NCI-H748 treated with DMSO at 0.1 percent for 48 hours (cell line): ENCODE measurements at places on chromosomes 7 and 10.

DNA sequence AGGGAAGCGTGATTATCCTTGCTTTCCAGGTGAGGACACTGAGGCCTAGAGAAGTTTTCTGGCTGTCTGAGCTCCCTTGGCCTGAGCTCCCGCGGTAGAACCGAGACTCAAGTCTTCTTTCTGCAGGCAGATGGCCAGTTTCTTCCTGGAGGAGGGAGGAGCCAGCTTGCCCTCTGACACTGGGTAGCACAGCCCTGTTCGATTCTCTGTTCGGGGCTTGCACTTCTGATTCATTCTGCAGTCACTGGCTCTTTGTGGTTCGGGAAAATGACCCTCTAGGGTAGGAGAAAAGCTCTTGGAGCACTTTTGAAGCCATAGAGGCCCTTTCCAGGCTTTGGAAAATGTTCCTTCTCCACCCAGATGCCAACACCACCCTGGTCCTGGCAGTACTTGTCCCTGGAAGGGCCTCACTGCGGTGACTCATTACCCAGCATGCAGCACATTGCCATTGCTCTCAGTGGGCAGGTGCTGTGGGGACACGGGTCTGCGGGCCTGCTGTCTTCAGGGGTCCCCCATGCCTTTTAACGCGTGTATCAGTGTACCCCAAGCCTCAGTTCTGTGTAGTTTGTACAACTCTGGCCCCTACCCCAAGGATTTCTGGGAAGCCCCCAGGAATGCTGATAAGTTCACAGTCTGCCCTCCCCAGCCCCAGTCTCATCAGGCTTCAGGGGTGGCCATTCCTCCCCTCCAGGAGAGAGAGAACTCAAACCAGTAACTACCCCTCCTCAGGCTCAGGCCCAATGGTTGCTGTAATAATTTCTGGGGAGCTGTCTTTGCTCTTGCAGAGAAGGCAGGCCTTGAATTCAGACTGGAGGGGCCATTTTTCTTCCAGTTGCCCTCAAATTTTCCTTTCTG lies 11.9 kb downstream of the CHST3 start:
- no peak for DNase-seq

DNA sequence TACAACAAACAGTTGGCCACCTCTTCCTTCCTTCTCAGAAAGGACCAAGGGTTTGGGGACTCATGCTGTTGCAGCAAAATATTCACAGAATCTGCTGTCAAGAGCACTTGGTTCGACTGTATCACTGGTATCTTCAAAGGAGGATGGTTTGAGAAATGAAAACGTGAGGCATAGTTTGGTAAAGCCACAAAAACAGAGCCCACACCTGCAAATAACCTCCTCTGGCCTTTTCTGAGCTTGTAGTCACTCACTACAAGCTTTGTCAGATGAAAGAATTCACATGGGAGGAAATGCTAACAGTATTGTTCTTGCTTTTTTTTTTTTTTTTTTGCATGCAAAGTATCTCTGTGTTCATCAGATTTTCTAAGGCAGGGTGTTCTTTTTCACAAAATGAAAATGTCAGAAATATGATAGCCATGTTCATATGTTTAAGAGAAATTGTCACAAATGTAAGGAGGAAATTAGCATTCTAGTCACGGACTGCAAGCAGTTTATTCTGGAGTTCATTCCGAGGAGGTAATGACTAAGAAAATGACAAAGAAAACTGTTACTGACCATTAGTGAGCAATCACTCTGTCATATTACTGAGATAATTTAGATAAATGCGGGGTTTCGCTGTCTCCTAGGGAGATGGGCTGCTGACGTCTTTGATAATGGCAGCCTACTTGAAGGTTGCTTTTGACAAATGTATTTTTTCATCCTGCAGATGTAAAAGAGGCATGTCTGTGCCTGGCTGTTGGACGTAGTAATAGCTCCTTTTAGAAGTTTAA lies 117.8 kb upstream of the MYO3A start:
- DNase-seq: peak; percentile 41

DNA sequence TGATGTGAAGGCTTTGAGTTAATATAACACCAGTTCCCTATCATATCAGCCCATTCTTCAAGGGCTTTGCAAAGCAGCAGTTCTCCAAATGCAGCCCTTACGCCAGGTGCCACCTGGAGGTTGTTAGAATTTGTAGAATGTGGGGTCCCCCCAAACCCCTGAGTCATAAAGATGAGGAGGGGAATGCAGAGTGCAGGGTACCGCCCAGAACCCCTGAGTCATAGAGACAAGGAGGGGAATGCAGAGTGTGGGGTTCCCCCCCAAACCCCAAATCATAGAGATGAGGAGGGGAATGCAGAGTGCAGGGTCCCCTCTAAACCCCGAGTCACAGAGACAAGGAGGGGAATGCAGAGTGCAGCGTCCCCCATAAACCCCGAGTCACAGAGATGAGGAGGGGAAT lies 605.8 kb downstream of the PTPRN2 start:
- DNase-seq: no peak

DNA sequence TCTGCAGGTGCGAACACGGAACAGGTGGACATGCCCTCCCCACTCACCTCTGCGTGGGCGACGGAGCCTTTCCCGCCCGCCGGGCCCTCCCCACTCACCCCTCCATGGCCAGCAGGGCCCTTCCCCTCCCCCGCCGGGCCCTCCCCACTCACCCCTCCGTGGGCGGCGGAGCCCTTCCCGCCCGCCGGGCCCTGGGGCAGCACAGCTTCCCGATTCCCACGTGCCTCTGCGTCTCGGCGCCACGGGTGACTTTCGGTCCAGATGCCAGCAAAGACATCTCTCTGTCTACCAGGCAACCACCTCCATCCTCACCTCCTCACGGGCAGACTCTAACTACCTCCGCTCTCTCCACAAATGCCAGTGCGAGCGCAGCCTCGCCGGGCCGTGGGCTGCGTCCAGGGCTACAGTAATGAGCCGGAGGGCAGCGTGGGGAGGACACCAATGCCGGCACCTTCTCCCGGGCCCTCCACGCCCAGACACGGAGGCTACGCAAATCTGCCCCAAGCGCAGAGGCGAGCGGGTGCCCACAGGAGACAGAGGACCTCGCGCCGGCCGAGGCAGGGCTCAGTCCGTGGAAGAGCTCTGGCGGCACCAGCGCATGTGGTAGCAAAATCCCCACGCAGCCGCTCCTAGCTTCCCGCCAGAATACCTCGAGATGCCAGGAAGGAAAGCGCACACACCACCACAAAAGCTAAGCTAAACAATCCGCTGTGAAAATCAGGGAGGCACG lies 21.8 kb downstream of the GPER1 start:
- no peak for DNase-seq

DNA sequence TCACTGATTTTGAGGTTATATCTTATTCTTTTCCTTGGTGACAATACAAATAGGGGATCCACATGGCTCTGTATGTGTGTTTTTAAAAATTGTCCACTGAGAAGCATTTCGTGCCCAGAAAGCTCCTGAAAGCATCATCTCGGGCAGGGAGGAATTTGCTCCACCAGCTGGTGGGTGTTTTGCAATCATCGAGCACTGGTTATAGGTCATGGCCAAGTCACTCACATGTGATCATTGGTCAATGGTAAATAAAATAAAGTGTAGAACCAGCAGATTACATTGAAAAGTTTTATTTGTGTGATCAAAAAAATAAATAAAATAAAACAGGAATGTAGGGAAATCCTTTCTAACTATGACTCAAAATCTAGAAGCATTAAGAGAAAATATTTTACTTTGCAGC lies 23.0 kb upstream of the SNX13 start:
- no peak for DNase-seq

- no peak for DNase-seq
These were observed 27.7 kb upstream of the LRRD1 start for GRCh38 chr7:92206672-92207071.

DNA sequence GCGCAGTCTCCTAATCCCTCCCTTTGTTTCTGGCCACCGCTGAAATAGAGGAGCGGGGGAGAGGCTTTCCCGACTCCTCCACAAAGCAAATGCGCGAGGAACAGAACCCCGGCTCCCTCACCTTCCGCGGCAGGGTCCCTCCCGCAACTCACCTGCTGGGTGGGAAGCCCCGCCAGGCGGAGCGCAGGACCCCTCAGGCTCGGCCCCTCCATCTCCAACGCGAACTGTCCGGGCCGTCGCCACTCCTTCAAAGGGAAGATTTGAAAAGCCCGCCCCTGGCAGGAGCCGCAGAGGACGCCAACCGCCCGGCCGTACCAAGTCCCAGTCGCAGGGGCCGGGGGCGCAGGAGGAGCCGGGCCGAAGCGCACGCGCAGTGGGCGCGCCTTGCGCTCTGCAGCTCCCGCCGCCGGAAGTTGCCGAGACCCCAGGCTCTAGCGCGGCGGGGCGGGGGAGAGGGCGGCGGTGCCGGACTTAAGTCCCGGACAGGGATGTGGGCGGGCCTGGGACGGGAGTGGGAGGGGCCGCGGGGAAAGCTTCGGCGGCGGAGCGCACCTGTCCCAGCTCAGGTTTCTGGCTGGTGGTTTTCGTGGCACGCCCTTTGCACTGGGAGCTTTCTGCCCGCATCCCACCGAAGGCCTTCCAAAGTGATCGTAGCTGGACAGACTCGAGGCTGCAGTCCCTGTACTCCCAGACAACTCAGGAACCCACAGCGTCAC lies at the start of gene RTKN2:
RTKN2 (minus strand) TSS at position 446 of the 716 bp plus-strand sequence; CDS start at position 212, 234 bp downstream.
- DNase-seq: peak; percentile 86

DNA sequence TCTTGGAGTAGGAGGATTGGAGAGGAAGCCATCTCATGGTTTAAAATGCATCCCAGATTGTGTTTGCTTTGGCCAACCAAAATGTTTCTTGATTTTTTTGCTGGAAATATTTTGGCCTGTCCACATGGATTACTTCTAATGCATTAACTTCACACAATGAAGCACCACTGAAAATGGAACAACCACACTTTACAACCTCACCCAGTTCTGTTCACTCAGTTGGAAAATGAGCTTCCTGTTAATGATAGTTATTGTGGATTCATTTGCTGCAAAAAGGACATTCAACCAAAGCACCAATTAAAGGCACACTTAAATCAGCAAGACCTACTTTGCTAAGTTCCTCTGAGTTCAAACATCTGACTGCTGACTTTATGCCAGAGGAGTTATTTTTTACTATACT lies 11.3 kb upstream of the A1CF start:
- DNase-seq: no peak

GRCh38 chr7:29330136-29330535 lies 135.6 kb downstream of the CHN2 start:
- peak; percentile 18 for DNase-seq

GRCh38 chr7:68422281-68422680 lies 1176.0 kb upstream of the AUTS2 start:
- no peak for DNase-seq

- DNase-seq: peak; percentile 5
These were observed 38.0 kb upstream of the SPOCK2 start for GRCh38 chr10:72126184-72126871.

DNA sequence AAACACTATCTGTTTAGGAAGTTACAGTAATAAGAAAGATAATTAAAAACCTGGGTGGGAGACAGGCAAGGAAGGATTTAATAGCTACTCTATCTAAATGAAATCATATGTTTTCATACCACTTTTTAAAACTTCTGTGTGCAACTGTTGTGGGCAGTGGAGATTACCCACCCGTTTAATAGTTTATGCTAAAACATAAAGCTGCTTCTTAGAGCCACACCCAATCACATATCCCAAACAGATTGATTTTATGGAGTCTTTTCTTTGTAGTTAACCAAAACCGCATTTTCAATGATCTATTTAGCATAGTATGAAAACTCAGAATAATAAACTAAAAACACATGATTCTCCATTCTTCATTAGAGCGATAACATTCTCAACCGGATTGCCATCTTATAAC lies 304.1 kb downstream of the AGMO start:
- no peak for DNase-seq

DNA sequence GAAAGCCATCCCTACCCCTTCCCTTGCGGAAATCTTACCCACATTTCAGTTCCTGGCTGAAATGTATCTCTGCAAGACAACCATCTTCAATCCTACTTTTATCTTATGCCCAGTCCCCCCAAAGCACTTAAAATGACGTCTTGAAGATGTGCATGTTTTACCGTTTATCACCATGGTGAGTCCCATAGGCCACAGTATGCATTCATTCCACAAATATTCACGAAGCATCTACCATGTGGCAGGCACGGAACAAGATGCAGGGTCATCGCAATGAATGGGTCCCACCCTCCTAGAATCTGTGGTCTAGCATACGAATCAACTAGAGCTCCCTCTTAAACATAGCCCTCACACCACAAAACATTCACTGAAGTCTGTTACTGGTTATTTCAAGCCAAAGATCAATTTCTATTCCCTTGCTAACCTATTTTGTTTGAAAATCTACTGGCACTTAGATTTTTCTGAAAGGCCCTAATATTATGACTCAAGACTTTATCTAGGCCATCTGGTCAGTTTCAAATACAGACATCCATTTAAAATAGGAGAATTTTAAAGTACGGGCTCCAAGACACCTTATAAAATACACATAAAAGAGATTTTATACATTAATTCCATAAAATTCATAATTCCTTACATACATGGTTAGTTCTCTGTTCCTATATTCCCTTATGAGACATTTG lies 99.4 kb downstream of the PARD3 start:
- DNase-seq: no peak

GRCh38 chr7:39516498-39516897 lies 49.7 kb upstream of the YAE1 start:
- no peak for DNase-seq

GRCh38 chr7:531777-532176 lies 12.1 kb upstream of the PDGFA start:
- no peak for DNase-seq

- DNase-seq: no peak
These were observed 3.9 kb upstream of the WDR91 start for GRCh38 chr7:135215180-135215579.

- no peak for DNase-seq
These were observed 78.8 kb downstream of the STK31 start for GRCh38 chr7:23788843-23789242.

GRCh38 chr10:72056113-72056512 lies 32.2 kb downstream of the SPOCK2 start:
- no peak for DNase-seq

DNA sequence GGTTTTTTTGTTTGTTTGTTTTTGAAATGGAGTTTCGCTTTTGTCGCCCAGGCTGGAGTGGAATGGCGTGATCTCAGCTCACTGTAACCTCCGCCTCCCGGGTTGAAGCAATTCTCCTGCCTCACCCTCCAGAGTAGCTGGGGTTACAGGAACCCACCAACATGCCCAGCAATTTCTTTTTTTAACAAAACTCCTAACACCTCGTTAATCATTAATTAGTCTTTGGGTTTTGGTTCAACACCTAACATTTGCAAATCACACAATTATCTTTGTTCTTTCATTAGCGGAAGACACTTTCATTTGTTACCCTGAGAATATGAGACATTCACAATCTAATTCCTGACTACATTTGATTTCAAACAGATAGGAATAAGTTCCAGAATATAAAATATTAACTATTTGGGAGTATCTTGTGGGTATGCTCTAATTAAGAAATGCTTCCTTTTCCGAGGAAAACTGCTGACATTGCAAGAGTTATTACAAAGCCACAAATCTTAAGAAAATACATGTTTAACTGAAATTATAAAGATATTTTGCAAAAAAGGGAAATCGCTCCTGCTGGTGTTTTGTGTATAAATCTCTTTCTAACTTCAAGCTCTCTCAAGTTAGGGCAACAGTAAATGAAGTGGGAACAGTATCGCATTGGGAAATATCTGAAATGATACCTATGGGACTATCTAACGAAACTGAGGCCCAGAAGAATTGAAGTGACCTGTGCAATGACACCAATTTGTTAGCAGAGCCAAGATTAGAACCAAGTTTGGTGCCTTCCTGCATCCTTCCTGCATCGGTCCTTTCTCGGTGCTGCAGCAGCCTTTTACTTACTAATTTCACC lies 1.2 kb upstream of the LSM8 start:
- DNase-seq: no peak

- DNase-seq: no peak
These were observed 72.3 kb upstream of the MGMT start for GRCh38 chr10:129394518-129395328.
